ENCODE measurements at places on chromosomes 7 and 10.

- DNase-seq = no peak
Observed at GRCh38 chr7:75847707-75848106, 31.1 kb upstream of the RHBDD2 start.

DNA sequence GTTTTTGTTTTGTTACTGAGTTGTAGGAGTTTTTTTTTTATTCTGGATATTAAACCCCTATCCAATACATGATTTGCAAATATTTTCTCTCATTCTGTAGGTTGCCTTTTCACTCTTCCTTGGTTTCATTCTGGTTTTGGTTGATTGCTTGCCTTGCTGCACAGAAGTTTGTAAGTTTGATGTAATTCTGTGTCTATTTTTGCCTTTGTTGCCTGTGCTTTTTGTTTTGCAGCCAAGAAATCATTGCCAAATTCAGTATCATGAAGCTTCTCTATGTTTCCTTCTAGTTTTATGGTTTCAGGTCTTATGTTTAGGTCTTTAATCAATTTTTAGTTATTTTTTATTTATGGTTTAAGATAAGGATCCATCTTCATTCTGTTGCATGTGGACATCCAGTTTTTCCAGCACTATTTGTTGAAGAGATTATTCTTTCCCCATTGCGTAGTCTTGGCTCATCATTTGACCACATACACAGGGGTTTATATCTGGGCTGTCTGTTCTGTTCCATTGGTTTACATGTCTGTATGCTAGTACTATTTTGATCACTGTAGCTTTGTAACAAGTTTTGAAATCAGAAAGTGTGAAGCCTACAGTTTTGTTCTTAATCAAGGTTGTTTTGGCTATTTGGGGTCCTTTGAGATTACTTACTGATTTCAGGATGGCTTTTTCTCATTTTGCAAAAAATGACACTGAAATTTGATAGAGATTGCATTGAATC, 26.4 kb downstream of the BMPR1A start:
- no peak for DNase-seq

DNA sequence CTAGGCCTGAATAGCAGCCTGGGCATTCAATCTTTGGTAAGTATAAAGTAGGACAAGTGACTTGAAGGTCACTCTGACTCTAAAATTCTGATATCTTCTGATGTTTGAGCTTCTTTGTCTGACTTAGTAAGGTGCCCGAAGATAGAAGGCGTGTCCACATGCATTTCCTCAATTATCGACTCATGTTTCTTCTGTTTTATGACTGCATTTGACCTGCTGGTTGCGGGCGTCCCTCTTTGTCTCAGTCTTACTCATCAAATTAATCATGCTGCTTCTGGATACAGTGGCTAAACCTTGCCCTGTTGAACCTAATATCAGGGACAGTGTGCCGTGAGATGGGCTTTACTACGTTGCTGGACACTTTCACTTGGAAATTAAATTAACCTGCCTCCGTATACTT, 534.1 kb downstream of the SDK1 start:
- no peak for DNase-seq

DNA sequence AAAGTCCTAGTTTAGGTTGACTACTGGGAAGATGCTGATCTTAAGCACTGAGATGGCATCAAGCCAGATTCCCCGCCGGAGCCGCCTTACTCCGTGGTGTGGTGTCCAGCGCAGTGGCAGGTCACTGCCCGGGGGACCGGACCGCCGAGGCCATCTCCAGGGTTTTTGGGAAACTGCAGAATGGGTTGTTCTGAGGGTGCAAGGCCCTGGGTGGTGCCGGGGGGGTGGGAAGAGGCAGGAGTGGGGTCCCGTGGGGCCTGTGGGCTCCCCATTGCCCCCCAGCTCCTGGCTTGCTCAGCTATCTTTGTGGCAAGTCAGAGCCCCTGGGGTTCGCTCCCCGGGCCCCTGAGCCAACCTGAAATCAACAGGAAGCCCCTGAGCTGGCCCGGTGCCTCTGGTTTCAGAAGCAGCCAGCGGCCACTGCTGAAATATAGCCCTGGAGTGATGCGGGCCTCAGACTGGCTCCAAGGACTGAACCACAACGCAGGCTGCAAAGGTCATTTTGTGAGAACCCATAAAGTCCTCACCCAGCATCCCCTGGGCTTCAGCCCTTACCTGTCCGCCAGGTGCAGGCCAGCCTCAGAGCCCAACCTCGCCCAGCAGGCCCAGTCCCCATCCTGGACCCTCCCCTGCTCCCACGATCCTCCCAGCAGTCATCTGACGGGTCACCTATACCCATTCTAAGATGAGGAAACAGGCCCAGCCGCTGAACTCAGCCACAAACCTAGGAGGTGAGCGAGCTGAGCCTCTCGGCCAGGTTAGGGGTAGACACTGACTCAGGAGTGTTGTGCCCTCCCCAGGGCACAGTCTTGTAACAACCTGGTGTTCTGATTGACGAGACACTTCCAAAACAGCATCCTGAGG, 102.7 kb downstream of the PDGFA start:
- no peak for DNase-seq

GRCh38 chr7:92550194-92550593, 21.6 kb downstream of the RBM48 start:
- DNase-seq = no peak

Measured in central memory CD4-positive, alpha-beta T cell (primary cell).